ENCODE measurements at places on chromosomes 7 and 10. TPM values are rescaled to one million over a fixed set of nuclear protein-coding genes. Genes with fewer than 3 reads are reported as not detected.

Gene ARHGEF35
- total RNA-seq, result 9.7 TPM

Gene PNLIPRP1
- not detected for total RNA-seq

Gene CFAP46
- 1.7 TPM for total RNA-seq

Gene CPA2
- total RNA-seq, result not detected

Gene OPN1SW
- total RNA-seq, result not detected

All from ureter (tissue), 1 donor.